ENCODE measurements at places on chromosomes 3 and 15.
A peak's percentile ranks its signal among the peaks of the same experiment; 100 is the strongest.

DNA sequence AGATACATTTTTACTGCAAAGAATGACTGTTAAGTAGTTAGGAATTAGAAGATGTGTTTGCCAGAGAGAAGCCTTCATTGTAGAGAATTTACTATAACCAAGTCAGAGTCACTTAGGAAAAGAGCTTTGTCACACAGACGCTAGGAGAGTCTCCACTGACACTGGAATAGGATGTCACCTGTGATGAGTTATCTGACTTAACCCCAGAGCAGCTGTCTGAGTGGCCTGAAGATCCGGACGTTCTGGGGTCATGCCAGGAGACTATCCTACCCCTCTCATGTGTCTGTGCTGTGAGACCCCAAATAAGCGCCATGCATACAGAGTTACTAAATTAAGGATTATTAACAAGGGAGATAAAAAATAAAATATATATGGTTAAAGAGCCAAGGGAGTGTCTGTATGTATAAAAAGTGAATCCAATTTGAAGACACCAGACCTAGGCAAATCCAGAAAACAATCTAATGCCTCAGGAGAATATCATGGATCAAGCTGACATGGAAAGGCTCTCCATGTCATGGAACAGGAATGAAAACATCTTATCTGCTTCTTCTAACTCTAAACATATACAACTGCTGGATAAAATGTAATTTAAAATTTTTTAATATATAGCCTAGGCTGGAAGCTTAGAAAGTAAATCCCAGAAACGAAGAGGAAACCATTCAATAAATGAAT lies 43.5 kb downstream of the ITGB5 start:
- no peak for DNase-seq

GRCh38 chr3:151838574-151839312 lies 24.8 kb downstream of the AADAC start:
- DNase-seq = no peak

DNA sequence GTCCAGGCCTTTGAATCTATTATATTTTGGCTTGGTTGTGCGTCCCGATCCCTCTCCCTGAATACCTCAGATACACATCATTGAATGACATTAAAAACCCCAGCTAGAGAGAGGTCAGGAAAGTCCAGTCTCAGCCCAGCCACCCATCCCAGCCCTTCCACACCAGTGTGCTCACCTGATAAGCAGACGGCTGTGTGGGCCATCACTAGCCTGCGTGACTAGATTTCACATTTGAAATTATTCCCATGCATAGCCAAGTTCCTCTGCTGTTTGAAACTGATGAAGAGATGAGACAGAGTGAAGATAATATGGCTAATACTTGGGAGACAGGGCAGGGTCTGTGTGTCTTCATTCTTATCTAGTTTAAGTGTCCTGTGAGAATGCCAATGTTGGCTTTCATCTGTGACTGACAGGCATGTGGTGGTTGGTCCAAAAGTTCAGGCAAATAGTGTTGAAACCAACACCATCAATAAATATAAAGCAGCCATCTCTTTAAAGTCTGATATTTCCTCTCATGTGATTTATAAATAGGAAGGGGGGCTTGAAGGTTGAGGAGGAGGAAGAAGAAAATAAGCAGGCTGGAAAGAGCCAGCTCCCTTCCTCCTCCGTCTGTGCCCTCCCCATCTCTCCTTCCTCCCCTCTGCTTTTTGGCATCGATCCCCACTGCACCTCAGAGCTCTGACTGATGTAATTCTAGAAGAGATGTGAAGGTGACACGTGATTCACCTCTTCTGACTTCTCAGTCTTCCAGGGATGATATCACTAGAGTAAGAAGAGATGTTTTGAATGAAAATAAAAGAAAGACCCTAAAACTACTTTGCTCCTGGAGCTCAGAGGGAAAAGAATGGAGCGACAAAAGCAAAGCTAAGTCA lies 5.1 kb downstream of the FAM43A start:
- DNase-seq = no peak

GRCh38 chr15:31101262-31102038 lies at the start of gene TRPM1:
Gene TRPM1 (minus strand): TSS chr15:31101725. CDS start chr15:31081355, 20,370 bp downstream.
- no peak for DNase-seq

DNA sequence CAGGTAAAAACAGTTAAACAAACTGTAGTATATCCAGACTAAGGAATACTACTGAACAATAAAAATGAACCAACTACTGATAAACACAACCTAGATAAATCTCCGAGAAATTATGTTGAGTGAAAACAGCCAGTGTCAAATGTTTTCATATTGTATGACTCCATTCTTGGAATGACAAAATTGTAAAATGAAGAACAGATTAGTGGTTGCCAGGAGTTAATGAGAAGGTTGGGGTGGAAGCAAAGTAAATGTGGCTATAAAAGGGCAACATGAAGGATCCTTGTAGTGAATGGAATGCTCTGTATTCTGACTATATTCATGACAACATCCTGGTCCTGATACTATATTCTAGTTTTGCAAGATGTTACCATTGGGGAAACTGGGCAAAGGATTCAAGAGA lies 27.5 kb upstream of the ACKR4 start:
- DNase-seq = no peak

DNA sequence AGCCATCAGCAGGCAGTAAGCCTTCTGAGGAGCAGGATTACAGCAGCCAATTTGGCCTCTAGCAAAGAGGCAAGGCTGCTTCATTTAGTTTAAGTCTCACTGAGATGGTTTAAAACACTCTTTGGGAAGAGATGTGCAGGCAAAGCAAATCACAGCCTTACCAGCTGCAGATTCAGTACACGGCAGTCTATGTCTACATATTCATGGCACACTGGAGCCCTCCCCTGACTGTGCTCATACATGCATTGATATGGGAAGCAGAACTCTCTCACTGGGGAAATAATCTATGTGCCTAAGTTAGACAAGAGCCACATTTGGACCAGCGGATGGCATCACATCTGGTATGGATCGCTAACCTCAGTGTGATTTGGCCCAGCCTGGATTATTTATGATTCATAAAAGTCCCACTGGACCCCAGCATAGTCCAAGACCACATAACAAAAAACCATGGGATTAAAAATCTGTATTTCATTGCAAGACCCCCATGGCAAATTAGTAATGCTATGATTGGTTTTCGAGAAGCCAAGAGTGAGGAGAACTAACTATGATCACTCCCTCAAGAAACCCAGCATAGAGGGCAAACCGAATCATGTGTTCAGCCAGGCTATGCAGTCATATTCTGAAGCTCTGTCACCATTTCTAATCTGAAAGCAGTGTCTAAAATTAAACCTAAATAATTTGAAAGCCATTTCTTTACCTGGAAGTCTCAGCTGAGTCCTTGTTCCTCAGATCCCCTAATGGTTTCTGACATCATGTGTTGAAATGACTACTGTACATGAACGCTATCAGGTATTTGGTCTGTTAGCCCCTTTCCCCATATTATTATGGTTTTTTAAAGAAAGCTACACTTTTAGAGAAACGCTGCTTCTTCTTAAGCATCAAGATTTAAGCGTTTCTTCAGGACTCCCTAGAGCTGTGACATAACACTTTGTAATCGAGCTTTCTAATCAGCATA lies 1.2 kb downstream of the PRICKLE2 start:
- DNase-seq = peak; percentile 89

DNA sequence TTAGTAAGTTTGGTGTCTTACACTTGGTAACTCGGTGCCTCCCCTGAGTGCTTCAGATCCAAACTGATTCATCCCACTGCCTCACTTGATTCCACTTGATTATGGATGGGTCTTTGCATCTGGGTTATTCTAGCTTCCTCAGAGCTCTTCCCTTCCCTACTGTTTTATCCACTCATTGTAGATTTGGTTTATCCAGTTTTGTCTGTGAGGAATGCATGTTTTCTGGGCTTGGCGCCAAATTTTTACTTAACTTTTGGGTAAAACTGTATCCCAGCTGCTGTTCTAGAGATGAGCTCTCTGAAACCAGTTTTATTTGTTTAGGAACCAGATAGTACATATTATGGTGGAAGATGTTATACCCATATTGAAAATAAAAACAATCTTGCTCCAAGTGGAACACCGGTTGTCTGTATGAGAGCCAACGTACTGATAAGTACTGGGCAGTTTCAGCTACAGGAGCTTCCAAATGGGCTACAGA lies 20.9 kb downstream of the RAD54L2 start:
- no peak for DNase-seq

GRCh38 chr3:70868561-70868960 lies 556.1 kb upstream of the MDFIC2 start:
- no peak for DNase-seq

DNA sequence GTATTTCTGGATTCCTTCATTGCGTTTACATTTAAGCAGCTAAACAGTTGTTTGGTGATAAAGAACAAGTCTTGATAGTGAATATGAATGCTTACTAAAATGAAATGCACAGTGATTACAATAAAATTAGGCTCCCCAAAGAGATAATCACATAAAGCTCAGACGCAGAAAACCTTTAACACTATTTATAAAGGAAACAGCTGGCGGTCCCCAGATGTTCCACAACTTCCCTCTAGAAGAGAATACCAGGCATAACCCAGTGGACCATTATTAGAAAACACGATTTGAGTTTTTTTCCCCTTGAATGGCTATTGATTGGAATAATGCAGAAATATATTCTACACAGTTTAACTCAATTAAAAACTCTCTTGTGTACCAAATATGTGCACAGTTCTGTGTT lies 573.2 kb downstream of the DIPK2A start:
- DNase-seq = no peak

DNA sequence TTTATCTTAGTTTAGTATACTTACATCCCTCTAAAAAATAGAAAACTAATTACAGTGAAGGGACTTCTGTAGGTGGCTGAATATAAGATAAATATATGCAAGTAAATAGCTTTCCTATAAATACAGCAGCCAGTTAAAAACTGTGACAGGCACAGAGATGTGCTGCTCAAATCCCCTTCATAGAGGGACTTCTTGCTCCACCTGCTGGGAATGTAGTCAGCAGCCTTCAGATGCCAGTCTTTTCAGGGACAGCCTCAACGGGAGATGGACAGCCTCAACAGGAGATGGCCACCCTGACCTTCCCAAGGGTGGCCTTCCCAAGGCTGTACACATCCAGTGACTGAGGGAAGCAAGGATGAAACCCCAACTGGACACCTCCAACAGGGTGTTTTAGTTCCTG lies 15.7 kb upstream of the PRR23E start:
- no peak for DNase-seq

- no peak for DNase-seq
These were observed 37.3 kb upstream of the RFTN1 start for GRCh38 chr3:16550676-16551341.

Data from posterior cingulate gyrus (tissue), 11 donors.